ENCODE measurements at places on chromosomes 6 and 20. TPM values are rescaled to one million over a fixed set of nuclear protein-coding genes. Genes with fewer than 3 reads are reported as not detected.

GRCh38 chr6:52570291-52570700, 6.6 kb downstream of the TRAM2 start:
- peak; percentile 36 for DNase-seq

The HMGCLL1 gene
- total RNA-seq, result 0.12 TPM

- DNase-seq, result no peak
These were observed 47.9 kb upstream of the CCDC167 start for GRCh38 chr6:37547564-37548061.

DNA sequence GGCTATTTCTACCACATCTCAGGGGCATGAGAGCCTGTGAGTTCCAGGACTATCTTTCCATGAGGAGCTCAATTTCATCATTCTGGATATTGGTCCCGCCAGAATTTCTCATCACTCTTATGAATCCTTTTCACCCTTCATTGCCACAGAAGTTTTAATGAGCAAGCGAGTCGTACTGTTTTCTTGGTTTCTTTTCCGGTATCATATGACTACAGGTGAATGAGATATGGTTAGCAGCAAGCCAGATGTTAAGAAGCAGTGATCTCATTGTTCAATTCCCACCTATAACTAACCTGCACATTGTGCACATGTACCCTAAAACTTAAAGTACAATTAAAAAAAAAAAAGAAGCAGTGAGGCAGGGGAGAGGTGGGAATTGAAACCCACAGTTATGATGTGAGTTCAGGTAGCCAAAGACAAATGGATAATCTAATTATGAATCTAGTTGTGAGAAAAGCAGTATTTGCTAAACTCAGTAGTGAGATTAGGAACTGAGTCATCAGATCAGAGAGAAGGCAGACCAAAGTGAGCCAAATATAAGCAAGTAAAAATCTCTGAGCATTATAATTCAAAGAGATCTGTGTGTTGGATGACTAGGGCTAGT, 78.0 kb upstream of the ELOVL5 start:
- DNase-seq, result no peak

- no peak for DNase-seq
These were observed 320.4 kb downstream of the LAMA2 start for GRCh38 chr6:129203190-129203900.

- DNase-seq, result no peak
These were observed 118.8 kb downstream of the MAP3K7 start for GRCh38 chr6:90468080-90468479.

DNA sequence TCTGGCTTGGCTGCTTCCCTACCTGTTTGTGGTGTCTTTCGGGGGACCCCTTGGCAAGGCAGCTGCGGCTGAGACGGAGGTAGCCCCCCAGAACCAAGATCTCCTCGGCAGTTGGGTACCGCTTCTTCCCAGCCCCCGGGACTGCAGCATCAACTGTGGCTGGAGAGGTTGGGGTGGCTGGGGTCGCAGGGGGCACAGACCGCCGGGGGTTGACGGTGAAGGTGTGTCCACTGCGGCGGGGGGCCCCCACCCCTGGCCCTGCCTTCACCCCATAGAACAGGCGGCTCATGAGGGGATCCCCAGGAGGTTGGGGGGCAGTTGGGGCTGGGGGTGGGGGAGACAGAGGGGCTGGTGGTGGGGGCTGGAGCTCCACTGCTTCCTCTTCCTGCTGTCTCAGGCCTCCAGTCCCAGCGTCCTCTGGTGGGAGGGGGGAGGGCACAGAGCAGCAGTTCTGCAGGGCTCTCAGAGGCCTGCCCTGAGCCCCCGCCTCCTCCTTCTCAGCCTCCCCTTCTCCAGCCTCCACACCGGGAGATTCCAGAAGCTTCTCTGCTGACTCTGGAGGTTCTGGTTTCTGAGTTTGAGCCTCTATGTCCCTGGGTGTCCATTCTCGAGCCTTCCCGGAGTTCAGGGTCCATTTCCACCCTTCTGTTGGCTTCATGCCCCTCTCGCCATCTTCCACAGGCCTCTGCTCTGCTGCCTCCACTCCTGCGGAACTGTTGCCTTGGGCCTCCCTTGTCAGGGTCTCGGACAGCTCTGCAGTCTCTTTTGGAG, 1.9 kb downstream of the PPP1R18 start:
- no peak for DNase-seq

The FAM83C gene
- total RNA-seq, result not detected

DNA sequence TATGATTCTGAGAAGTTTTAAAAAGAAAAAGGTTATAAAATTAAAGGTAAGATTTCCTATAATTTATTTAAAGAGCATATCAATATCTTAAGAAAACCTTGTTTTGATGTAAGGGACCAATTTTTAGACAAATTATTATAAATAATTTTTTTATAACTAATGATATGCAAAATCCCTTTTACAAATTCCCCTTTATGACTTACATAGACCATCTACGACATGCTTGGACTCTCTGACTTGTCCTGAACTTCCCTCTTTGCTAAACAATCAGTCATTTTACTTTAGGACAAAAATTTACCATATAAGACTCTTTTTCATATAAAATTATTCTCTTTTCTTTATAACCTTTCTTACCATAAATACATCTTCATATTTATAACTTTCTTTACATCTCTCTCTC, 15.3 kb upstream of the ANGPT4 start:
- DNase-seq, result no peak

DNA sequence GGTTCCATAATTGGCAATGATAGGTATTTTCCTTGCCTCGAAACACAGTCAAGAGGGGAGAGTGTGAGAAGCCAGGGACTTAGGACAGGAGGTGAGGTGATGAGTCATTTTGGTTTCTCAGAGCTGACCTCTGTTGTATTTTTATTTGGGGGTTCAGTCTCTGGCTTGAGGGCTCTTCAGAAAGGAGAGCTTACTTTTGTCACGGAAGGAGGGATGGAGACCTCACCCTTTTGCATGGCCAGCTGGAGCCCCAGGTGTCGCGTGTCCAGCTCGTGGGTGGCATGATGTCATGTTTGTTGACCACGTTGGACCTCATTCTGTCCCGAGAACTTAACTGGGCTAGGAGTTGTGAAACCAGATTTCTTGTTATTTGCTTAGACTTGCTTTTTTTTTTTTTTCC, 293.9 kb downstream of the QKI start:
- no peak for DNase-seq

- DNase-seq, result no peak
These were observed 169.9 kb upstream of the HDDC2 start for GRCh38 chr6:125471667-125472066.

The SLC25A27 gene
- total RNA-seq, result 29.3 TPM
